Placental epithelial cell (primary cell): ENCODE measurements at places on chromosomes 11 and 22. TPM values are rescaled to one million over a fixed set of nuclear protein-coding genes. Genes with fewer than 3 reads are reported as not detected.

The CTNND1 gene
- 200 and 219 TPM in 2 replicates for total RNA-seq

The DCDC1 gene
- under 0.01 TPM in 1 of 2 replicates, not detected in the other for total RNA-seq

The OR10A2 gene
- not detected in 2 replicates for total RNA-seq

The KCNA4 gene
- total RNA-seq: not detected in 2 replicates

The SCGB1A1 gene
- not detected in 2 replicates for total RNA-seq

The LRRC51 gene
- total RNA-seq: 11.2 and 12.2 TPM in 2 replicates

The SEZ6L gene
- total RNA-seq: not detected in 2 replicates

The BACE1 gene
- 25.1 and 28.8 TPM in 2 replicates for total RNA-seq

The BCO2 gene
- 0.43 and 1.2 TPM in 2 replicates for total RNA-seq

The C11orf86 gene
- not detected in 2 replicates for total RNA-seq

The OR52N5 gene
- total RNA-seq: not detected in 2 replicates

The FHIP1B gene
- total RNA-seq: 22.0 and 25.4 TPM in 2 replicates

The CCDC89 gene
- 7.0 and 12.6 TPM in 2 replicates for total RNA-seq

The JRKL gene
- 6.4 and 7.1 TPM in 2 replicates for total RNA-seq

The SMIM35 gene
- not detected in 2 replicates for total RNA-seq

The AIP gene
- total RNA-seq: 69.5 and 122 TPM in 2 replicates

The HINFP gene
- total RNA-seq: 20.4 and 21.0 TPM in 2 replicates
